Cardiac muscle cell (in vitro differentiated cells and primary cell): ENCODE measurements at places on chromosomes 12 and 14. TPM values are rescaled to one million over a fixed set of nuclear protein-coding genes. Genes with fewer than 3 reads are reported as not detected.

The DHRS4L2 gene
- polyA plus RNA-seq: 23.7 and 33.1 TPM in 2 replicates

The ITGA5 gene
- 52.6 and 53.2 TPM in 2 replicates for polyA plus RNA-seq

The TMEM253 gene
- polyA plus RNA-seq: 1.3 and 2.4 TPM in 2 replicates

GRCh38 chr14:105124823-105125222 is 43.8 kb downstream of the JAG2 start:
- no peak overlapping the region for H3K27ac ChIP-seq
- H3K36me3 ChIP-seq: no peaks in the 10 kb centered on the region
- H3K4me3 ChIP-seq: no peak overlapping the region
- no peaks in the 10 kb centered on the region for H3K4me1 ChIP-seq
- H3K27me3 ChIP-seq: peaks cover 4% of the 10 kb centered on the region
- DNase-seq: no peak

DNA sequence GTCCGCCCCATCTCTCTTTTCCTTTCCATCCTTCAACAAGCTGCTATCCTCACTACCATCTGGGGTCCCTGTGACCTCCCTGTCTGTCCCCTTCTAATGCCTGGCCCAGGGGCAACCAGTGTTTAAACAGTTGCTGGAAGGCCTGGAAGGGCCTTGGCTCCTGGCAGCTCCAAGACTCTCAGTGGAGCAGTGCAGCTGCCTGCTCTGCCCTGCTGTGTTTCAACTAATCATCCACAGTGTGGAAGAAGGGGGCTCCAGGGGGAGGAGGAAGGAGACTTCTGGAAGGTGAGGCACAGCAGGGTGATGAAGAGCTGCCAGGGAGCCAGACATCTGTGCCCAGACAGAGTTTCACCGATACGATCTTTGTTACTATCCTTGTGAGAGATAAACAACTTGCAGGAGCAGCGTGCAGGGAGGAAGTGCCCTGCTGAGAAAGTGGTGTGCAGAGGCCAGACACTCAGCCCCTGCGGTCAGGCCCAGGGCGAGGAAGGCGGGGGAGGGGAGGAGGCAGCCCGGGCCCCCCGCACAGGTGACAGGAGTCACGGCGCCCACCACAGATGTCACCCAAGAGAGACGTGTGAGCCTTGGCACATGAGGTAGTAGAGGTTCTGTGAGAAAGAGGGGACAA is 1061.8 kb downstream of the BCL11B start:
- no peak overlapping the region for H3K4me3 ChIP-seq
- no peak overlapping the region for H3K27ac ChIP-seq
- DNase-seq: no peak
- H3K27me3 ChIP-seq: no peaks in the 10 kb centered on the region
- no peaks in the 10 kb centered on the region for H3K36me3 ChIP-seq

- no peaks in the 10 kb centered on the region for H3K4me1 ChIP-seq
- no peak overlapping the region for H3K27ac ChIP-seq
- H3K27me3 ChIP-seq: no peaks in the 10 kb centered on the region
Measured at GRCh38 chr12:121893961-121894460, 5.4 kb downstream of the PSMD9 start.

GRCh38 chr14:88829685-88830302 is 5.3 kb downstream of the TTC8 start:
- H3K27ac ChIP-seq: no peak overlapping the region
- no peak for DNase-seq
- no peaks in the 10 kb centered on the region for H3K36me3 ChIP-seq
- no peak overlapping the region for H3K4me3 ChIP-seq
- H3K27me3 ChIP-seq: no peaks in the 10 kb centered on the region
